ENCODE measurements at places on chromosomes 13 and 19.

DNA sequence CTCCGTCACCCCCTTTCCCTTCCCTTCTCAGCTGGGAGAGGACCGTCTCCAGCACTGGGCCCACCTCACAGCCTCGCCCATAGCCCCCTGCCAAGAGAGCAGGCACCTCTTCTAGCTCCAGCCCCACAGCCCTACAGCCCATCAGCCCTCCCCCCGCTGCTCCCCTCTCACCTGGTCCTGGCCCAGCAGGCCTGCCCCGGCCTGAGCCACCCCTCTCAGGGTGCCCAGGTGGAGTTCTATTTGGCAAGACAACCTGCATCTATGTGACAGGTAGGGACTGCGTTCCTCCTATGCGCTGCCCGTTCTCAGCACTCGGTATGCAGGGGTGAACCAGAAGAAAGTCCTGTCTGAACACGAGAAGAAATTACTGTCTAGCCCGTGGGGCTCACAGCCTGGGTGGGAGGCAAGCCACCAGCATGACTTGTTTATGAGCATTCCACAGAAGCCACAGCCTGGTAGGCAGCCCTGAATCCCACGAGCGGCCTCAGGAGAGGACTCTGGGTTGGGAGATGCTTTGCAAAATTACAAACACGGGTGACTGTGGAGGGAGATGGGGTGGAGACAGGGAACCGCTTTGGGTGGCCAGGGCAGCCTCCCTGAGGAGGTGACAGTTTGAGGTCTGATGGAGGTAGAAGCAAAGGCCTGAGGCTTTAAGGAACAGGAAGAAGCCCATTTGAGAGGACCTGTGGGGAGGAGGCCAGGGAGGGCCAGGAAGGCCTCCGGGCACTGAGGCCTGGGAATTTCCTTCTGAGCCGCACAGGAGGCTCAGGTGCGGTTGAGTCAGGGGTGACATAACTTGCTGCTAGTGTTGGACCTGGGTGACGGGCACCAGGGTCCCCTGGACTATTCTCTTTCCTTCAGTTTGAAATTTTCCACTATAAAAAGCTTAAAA lies 1.2 kb upstream of the PLEKHF1 start:
- no peak for DNase-seq

DNA sequence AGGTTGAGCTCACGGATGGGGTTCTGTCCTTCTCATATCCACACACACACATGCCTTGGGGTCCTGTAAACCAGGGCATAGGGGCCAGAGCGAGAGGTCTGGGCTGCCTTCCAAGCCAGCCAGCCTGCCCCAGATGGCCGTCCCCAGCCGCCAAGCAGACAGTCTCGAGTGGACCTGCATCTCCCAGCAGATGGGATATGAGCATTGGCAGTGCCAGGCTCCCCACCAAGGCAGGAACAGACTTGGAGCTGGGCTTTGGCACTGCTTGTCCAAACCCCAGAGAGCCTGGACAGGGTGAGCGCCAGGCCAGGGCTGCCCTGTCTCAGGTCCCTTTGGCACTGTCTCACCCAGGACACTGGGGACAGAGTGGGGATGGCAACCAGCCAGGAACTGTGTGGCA lies 130.4 kb downstream of the DPF1 start:
- no peak for DNase-seq

DNA sequence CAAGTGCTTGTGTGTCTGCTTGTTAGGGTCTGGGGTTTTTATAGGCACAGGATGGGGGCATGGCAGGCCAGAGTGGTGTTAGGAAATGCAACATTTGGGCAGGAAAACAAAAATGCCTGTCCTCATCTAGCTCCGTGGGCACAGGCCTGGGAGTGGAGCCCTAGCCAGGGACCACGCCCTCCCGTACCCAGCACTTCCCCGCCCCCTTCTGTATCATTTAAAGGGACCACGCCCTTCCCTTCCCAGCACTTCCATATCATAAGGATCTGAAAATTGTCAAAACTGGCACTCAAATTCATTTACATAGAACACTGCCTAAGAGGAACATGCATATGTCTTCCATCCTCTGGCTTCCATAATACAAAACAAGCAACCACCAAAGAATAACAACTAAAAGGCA lies 185.8 kb downstream of the B3GLCT start:
- no peak for DNase-seq

GRCh38 chr19:19602713-19603324 lies 15.7 kb downstream of the PBX4 start:
- DNase-seq = no peak

DNA sequence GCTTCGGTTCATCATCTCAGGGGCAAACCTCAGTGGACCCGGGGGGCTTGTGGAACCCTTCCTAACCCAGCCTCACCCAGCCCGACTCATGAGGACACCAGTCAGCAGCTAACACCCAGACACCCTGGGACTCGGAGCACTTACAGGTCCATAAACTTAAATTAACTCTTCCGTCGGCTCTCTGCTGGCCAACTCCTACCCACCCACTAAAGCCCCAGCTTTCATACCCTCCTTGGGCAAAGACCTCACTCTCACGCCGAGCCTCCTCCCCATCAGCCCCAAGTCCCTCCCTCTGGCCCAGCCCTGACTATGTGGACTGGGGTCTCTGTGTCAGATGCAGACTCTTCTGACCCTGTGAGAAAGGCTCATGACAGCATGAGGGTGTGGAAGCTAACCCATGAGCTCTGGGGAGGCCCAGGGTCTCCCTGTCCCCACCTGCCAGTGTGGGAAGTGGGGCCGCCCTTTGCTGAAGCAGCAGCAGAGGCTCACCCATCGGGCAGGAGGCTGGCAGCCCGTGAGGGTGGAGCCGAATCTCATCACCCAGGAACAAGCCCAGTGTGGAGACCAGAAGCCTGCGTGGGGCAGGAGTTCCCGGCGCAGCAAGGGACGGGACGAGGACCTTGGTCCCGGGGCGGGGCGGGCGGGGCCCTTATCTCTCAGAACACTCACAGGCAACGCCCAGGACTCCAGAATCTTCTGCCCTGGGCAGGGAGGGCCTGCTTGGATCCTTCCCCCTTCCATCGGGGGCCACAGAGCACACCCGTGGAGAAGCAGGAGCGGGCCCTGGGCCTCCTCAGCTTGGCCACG lies 19.8 kb downstream of the TCF3 start:
- DNase-seq = no peak

DNA sequence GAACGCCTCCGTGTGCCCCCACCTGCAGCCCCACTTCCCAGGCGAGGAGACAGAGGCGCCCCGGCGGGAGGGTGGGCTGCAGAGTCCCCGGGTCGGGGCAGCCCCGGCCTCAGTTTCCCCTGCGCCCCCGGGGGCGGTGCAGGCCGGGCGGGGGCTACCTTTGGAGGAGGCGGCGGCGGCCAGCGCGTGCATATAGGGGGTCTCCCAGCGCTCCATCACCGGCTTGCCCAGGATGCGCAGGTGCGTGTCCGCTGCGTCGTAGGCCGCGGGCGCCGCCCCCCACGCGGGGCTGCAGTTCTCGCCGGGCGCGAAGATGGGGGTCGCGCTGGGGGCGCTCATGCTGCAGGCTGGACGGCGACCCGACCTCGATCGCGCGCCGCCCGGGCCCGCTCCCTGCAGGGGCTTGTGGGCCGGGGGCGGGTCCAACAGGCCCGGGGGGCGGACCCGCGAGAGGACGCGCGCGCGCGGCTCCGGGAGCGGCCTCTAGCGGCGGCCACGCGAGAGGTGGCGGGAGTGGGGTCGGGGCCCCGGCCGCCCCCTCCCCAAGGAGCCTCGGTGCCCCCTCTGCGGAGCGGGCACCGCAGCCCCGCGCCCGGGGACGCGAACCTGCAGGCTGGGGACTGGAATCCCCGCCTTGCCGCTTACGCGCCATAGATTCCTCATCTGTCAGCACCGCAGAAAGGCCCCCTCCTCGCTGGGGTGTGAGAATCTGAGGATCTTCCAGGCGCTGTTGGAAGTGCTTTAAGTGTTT lies at the start of gene GAMT:
Gene GAMT (minus strand): TSS at position 405 of the 751 bp plus-strand sequence. CDS start 66 bp downstream, at position 339.
- peak; percentile 45 for DNase-seq

DNA sequence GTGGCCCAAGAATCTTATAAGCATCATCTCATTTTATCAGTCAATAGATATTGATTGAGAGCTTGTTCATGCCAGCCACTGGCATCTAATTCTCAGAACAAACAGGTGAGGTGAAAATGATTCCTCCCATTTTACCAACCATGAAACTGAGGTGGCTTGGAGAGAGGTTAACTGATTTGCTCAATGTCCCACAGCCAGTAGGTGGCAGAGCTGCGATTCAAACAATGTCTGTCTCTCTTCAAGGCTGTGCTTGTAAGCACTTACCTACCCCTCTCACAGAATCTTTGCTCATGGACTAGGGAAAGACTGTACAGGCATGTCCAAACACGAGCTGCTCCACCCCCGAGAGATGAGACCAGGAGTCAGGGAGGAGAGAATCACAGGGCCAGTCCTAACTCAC lies 21.5 kb upstream of the GSX1 start:
- DNase-seq = no peak

- no peak for DNase-seq
Measured at GRCh38 chr13:21012841-21013681, 48.3 kb downstream of the LATS2 start.

- no peak for DNase-seq
Measured at GRCh38 chr13:113874177-113874576, 10.3 kb upstream of the GAS6 start.

DNA sequence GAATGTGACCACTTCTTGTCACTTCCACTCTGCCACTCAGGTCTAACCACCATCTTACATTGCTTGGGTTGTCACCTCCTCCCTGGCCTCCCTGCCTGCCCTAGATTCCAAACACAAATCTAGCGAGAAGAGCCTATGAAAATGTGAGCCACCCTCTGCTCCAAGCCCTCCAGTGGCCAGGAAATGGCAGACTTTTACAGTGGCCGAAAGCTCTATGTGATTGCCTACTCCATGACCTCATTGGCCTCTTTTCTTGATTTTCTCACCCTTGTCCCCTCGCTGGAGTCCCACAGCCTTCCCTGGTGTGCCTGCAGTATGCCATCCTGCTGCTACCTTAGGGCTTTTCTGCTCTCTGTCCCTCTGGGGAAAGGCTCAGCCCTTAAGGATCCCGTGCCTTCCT lies 84.2 kb downstream of the LRCH1 start:
- DNase-seq = no peak

GRCh38 chr19:16591803-16592556 lies 19.8 kb upstream of the SLC35E1 start:
- DNase-seq = no peak

DNA sequence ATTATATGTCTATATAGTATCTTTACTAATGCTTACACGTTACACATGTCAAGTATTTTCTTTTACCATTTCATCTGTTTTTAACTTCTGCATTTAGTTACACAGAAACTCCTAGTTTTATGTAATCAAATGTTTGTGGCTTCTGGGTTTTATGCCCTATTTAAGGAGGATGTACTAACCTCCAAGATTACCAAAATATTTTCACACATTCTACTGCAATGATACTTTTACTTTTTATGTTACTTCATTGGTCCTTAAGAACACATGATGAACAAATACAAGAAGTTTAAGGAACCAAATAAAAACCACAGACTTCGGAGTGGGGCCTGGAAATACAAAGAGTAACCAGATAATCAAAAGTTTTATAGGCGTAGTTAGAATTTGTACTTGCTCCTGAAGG lies 37.2 kb downstream of the ZC3H13 start:
- DNase-seq = no peak

DNA sequence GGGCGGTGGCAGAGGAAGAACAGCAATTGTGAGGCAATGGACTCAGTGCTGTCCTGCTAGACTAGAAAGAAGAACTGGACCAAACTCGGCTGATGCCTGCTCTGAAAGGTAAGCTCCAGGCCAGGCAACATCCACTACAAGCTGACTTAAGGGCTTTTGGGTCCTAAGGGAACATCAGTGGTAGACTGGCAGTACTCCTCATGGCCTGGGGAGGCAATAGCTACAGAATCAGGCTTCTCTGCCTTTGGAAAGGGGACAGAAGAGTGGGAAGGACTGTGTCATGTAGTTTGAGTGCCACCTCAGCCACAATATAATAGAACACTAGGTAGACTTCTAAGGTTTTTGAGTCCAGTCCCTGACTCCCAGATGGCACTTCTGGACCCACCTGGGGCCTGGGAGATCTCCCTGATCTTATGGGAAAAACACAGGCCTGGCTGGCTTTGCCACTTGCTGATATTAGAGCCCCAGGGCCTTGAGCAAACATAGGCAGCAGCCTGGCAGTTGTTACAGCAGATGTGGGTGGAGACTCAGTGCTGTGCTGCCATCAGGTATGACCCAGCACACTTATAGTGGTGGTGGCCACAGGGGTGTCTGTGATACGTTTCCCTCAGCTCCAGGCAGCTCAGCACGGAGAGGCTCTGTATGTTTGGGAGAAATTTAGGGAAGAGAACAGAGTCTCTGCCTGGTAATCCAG lies 9.2 kb upstream of the CLC start:
- DNase-seq = no peak

GRCh38 chr19:56211718-56212117 lies 9.6 kb downstream of the ZSCAN5C start:
- DNase-seq = no peak

GRCh38 chr13:40622761-40623160 lies 43.7 kb downstream of the FOXO1 start:
- no peak for DNase-seq

DNA sequence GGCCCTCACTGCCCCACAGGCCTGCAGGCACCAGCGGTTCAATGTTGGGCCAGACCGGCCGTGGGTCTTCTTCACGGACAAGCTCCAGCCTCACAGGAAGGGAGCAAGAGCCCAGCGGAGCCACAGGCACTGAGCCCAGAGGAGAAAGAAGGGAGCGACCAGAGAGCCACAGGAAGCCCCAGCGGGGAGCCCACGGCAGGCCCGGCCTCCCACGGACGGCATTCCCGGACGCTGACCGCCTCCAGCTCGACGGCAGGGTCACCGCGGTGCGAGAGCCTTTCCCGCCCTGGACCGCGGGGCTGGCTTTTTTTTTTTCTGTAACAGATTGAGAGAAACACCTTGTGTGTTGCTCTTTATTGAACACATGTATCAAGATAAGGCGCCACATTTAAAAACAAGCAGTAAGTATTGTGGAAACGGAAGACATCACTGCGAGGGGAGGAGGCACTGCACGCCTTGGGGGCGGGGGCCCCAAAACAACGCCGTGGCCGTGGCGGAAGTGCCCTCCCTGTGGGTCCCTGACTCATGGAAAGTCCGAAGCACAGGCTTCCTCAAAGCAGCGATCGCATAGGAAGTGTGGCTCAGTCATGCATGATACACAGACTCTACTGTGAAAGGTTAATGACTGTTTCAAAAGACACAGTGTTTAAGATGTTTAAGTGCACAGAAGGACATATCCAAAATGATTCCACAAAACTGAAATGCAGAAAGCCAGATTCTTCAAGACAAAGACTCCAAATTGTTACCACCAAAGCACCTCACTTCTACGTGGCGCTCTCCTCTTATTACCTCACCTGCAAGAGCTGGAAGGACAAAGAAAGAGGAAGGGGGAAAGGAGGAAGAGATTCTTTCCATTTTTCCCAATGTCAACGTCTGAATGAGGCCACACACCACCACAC lies 3.5 kb downstream of the RASA3 start:
- peak; percentile 73 for DNase-seq
